ENCODE measurements at places on chromosomes 6 and 20.

DNA sequence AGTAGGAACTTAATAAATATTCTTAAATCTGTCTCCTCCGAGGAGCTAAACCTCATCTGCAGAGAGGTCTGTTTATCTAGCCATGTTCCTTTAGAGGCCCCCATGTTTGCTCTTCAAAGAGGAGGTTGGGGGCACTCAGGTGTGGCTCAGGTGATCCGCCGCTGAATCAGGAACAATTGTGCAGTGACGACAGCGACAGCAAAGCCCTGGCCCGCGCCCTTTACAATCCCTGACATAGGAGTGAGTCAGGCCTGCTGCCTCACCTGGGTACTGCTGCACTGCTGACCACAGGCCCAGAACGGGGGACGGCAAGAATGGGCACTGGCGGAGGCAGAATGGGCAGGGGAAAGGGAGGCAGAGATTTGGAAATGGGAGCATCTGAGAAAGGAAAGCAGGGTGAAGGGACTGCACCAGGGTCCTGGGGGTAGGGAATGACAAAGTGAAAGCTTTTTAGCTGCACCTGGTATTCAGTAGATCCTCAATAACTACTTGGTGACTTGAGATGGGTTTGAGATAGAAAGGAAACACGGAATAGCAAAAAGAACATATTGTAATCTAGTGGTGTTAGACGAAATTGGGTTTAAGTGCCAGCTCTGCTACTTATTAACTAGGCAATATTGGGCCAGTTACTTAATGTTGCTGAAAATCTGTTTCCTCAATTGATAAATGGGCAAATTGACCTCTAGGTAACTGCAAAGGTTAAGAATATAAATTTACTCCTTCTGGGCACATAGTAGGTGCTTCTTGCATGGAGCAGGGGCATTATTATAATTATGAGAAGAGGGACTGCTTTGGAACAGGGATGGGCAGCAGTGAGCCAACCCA lies 5.4 kb upstream of the IER3 start:
- no peak for DNase-seq

- DNase-seq = no peak
Observed at GRCh38 chr20:5464901-5465603, 148.3 kb upstream of the PROKR2 start.

DNA sequence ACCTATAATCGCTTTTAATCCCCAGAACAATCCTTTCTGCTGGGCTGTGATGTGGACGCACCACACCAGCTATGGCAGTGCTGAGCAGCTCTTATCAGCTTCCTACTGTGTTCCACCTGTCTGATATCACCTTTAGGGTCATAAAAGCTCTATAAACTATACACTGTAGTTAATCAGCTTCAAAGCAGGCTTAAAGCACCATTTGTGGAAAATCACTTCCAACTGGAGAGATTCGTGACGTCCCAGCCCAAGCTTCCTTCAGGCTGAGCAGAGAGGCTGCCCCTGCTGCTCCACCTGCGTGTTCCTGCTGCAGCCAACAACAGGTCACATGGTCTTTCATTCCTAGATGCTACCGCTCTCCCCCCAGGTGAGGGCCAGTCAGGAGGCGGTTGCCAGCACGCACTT lies 156.5 kb downstream of the SMOC2 start:
- DNase-seq = no peak

DNA sequence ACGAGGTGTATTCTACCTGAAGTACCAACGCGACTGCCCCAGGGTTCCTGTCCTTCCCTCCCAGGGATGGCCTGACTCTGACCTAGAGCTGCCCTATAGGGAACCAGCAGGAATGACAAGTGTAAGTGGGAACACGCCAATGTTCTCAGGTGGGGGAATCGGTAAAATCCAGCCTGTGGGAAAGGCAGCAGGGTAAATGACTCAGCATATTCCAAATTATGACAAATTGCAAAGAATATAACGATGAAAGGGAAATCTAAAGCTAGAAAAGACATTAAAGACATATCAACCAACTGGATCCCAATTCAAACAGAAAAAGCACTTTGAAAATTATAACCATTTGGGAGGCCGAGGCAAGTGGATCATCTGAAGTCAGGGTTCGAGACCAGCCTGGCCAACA lies 41.8 kb downstream of the KIF16B start:
- DNase-seq = no peak

- DNase-seq = no peak
Observed at GRCh38 chr6:43953256-43953655, 174.0 kb downstream of the MRPL14 start.

GRCh38 chr6:28841290-28841689 lies 82.5 kb downstream of the TRIM27 start:
- DNase-seq = no peak

- no peak for DNase-seq
Observed at GRCh38 chr6:42791706-42792320, 10.0 kb downstream of the BICRAL start.

DNA sequence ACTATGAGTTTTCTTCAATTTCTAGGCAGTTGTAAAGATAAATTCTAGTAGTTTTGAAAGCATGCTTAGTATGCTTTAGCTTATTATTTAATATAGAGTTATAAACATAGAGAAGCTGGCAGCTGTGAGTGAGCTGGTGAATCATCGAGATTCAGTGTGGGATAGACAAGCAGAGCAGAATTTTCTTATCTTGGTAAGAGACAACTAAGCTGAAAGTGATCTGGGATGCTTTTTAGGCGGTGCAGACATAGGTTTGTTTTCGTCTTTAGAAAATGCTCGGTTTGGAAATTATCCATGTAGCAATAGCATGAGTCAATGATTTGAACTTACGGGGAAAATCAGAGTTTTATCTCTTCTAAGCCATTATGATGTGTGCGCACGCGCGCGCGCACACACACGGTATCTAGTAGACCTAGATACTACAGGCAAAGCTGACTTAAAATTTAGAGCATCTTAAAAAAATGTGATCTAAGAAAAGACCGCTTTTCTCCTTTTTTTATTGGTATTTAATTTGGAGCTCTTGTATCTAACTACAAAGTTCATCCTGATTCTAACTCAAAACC lies 128.3 kb upstream of the MAP3K7 start:
- DNase-seq = no peak

- no peak for DNase-seq
Observed at GRCh38 chr20:46350201-46350985, 42.1 kb upstream of the CDH22 start.

DNA sequence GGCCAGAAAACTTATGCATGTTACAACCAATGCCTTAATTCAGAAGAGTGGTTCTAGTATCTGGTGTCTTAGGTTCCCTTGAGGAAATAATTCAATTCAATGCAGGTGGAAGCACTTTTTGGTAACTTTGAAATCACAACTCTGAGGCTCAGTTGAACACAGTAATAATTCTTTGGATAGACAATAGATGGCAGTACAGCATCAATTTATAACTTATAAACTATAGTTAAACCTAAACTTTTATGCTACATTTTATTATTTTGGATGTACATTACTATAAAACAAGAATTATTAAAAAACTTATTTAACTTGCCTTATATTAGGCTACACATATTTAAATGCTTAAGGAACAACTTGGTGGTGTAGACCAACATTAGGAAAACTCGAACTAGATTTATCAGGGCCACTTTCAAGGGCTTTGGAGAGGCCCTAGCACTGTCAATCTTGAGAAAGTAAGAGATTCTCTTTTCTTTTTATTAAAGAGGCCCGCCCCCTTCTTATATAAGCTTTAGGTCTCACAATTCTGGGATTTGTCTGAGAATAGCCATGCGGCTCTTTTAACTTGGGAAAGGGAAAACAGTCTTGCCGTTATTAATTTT lies 85.9 kb downstream of the CRYBG1 start:
- no peak for DNase-seq

- DNase-seq = peak; percentile 23
Observed at GRCh38 chr20:23122321-23122720, 36.2 kb upstream of the CD93 start.

DNA sequence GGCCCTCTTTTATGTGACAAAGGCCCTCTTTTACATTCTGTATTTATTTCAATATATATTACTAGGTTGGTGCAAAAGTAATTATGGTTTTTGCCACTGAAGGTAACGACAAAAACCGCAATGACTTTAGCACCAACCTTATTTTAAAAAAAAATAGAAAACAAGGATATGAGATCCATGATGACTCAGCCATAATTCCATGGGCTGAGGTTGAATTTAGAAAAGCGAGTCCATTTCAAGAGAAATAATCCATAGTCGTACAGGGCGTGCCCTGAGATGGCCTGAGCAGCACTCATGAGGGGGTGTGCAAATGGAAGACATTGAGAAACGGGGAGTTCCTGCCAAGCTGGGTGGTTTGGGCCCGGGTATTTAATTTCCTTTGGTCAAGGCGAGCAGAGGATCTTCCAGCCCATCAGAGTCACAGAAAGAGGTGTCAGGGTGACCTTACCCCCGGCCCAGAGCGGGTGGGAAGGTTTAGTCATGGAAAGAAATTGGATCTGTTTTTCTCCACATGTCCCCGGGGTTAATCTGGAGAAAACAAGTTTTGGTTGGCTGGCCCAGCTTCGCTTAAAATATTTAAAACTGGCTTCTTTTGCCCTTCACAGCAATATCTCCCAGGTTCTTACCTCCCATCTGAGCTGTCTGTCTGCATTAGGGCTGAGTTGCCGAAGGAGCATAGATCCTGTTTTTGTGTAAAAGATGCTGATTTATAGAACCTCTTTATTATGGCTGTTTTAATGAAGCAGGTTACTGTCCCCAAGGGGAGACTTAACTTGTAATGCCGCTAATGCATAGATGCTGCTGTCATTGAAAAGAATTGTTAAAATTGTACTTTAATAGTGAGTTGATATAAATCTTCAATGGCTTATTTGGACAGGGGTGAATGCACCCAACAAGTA lies 255.6 kb downstream of the PREX1 start:
- no peak for DNase-seq

- DNase-seq = no peak
Observed at GRCh38 chr6:158894193-158894592, 75.0 kb upstream of the EZR start.

DNA sequence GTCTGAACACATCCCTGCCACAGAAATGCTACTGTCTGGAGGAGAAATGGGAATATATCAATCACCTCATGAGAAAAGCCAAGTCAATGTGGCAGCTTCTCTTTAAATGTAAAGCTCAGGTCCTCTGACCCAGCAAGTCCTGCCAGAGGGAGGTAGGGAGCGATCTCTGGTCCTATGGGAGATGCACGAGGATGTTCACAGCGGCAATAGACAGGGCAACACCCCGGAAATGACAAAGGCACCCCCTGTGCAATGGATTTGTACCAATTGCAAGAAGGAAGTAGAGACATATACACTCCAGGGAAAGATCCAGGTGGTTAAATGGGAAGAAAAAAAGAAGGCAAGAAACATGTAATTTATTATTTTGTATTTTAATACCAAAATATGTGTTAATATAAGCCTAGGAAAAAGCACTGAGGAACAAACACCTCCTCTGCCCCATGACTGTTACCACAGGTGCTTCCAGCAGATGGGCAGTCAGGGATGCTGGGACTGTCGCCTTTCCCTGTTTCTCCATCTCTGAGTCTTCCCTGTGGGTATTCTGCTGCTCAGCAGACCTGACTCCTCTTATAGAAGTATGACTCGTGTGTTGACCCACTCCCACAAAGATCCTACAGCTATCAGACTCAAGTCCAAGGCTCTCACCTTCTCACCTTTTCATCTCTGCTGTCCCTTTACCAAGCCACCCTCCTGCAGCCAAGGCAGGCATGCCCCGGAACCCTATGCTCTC lies 20.8 kb downstream of the ATP9A start:
- no peak for DNase-seq

DNA sequence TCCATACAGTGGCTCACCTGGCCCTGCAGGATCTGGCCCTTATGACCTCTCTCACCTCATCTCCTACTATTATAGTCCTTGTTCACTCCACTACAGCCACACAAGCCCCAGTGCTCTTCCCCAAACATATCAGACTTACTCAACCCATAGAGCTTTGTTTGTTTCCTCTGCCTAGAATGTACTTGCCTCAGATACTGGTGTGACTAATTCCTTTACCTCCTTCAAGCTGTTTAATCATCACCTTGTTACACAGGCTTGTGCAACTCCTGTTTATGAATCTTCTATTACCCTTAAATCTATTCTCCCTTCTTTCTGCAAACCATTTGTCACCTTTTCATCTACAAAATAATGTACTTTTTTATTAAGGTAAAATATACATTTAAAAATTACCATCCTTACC lies 3.2 kb downstream of the DEFB125 start:
- no peak for DNase-seq

DNA sequence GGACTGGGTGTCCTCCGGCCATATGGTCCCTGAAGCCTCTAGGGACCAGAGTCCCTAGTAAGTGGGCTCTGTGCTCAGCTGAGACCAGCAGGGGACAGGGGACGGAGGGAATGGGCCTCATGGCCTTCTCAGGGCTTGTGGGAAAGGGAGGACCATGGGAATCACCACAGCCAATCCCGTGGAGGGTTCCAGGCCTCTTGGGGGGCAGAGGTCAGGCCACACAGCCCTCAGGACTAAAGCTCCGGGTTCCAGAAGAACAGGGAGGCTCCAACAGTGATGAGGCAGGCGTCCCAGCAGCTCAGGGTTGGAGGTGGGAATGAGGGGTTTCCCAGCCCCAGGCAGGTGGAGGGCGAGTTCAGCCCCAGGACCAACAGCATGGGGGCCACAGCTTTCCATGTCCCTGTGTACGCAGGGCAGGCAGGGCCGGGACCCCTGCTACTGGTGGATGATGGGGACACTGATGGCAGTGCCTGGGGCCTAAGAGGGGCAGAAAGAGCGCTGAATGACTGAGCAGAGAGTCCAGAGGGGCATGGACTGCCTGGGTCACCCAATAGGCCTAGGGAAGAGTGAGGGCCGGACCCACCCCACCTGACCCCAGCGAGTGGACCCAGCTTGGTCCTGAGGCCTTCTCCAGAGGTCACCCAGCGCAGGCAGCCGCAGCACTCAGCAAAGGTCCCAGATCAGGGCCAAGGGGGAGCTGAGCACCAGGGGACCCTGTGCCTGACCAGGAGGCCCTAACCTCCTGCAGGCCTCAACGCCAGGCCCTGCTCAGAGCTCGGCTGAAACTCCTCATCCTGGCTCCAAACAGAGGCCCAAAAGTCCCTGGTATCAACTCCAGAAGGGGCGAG lies 8.8 kb downstream of the MYL9 start:
- no peak for DNase-seq

DNA sequence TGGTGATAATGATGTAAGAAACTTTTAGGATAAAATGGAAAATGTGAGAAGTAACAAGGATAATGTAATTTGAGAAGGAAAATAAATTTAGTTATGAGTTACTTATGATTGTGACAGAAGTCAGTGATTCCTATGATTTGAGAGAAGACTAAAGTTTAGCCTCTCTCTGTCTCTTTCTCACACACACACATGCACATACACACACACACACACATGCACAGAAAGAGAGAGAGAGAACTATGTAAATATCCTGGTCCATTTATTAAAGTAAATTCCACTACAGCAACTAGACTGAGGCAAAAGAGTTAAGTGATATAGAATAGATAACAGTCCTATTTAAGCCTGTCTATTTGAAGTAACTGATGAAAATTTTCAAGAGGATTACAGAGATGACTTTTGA lies 375.2 kb downstream of the CD109 start:
- no peak for DNase-seq

- DNase-seq = no peak
Observed at GRCh38 chr6:96786336-96786735, 50.9 kb downstream of the GPR63 start.
